Stimulated activated CD8-positive, alpha-beta memory T cell treated with anti-CD3 and anti-CD28 coated beads, Interleukin-7, amount 100 ng/mL, for 4 hours (primary cell): ENCODE measurements at places on chromosomes 4 and X.

DNA sequence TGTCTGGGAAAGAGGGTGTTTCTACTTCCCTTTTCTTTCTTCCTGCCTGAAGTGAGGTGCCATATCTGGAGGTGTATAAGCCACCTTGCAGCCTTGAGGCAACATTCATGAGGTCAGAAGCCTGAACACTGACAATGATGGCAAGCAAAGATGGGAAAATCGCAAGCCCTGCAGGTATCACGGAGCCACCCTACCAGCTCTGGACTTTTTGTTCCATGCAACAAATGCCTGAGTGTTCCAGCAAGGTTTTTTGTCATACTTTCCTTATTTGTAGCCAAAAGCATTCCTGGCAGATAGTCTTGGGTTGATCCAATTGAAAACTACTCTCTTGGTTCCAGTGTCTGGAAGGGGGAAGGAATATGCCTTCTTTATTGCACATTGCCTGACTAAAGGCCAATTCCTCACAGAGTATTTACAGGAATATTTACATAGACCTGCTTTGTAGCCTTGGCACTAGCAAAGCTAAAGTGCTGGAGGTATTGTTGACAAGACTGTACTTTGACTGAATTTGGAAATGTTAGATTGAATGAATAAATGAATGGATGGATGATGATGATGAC lies 14.4 kb upstream of the SOD3 start:
- DNase-seq: no peak

- peak; percentile 41 for DNase-seq
These were observed 404 bp downstream of the PPP2R3B start for GRCh38 chrX:386239-386767.

DNA sequence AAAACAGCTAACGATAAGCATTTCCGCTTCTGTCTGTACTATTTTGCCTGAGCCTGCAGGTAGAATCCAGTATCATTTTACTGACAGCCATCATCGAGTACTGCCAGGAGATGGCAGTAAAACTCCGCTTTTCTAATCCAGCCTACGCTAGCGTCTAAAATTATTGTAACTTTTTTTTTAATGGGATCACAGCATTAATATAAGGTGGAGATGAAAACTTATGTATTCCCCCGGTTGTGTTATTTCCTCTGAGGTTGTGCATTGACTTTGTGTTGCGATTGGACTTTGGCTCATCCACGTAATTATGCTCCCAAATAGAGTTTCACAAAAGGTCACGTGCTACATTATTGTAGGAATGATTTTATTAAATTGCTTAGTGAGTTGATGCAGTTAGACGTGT lies 248.1 kb downstream of the C4orf33 start:
- no peak for DNase-seq

DNA sequence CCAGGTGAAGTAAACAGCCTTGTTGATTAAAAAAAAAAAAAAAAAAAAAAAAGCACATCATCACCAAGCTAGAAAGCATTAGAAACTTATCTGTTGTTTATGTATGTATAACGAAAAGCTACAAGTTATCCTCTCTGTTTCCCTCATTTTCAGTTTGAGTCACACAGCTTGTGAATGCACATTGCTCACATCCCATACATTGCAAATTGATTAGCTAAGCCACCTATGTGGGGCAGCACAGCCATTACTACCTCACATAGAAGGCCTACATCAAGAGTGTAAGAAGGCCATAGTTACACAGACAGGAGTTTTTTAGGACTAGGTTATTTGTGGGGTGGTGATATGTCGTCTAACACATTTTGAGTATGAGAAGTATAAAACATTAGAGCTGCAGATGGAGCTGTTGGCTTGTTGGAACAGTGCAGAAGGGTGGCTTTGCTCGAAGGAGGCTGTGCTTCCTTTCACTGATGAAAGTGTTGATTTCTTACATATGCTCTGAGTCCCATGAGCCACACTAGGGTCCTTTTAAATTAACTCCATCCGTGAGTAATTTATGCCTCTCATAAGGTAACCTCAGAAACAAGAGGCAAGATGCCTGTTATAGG lies 431.6 kb downstream of the GABRG1 start:
- DNase-seq: no peak

- DNase-seq: no peak
These were observed 47.2 kb downstream of the NEIL3 start for GRCh38 chr4:177356921-177357320.

- DNase-seq: no peak
These were observed 103.1 kb upstream of the FAM47B start for GRCh38 chrX:34839451-34839850.

DNA sequence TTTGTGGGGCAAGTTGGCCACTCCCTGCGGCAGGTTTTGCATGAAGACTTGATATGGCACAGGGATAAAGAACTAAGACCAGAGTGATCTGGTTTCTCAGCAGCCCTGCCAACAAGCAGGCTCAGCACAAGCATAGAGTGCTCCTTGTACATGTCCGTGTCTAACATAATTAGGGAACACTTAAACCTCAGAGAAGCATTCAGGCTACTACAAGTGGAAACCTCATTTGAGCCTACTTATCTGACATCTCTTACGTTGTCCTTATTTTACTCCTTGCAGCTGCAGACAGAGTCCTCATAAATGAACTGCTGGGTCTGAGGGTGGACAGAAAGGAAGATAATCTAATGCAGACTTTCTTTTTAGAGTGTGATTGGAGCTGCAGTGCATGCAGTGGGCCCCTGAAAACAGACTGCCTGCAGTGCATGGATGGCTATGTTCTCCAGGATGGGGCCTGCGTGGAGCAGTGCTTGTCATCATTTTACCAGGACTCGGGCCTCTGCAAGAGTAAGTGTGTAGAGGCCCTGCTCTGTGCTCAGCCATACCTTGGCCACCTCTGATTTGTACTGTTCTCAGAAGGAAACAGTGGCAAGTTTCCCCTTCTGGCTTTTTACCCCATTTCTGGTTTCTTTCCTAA lies 179.1 kb upstream of the ANXA3 start:
- no peak for DNase-seq

DNA sequence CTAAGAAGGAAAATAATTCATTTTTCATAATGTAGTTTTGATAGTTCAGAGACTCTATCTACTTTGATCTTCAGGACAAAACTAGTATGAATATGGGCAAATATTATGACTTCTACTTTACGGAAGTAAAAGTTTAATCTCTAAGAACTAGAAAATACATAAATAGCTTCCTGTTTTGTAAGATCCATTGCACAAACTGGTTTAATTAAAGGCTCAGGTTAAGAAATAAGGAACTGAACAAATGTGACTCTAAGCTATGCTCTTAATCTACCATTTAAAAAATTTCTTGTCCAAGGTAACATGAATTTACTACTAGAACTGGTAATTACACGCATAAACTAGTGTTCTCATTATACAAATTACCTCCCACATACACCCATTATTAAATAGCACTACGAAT lies 360.6 kb downstream of the INPP4B start:
- DNase-seq: no peak

DNA sequence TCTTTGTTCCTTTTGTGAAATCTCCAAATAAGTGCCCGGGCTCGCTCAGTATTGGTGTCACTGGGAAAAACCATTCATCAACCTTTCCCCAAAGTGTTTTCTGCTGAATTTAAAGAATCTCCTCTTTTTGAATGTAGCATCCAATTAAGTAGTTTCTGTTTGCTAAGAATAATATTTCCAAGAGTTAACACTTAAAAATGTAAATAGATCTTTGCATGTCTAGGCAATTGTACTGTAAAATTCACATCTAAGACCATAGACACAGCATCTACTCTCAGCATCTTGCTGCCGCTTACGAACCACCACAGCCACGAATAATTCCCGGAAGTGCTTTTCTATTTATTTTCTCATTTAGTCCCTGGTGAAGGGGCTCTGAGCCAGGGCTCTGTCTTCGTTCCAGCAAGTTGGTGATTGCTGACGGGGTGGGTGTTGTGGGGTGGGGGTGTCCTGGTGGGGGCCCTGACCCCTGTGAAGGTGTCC lies 1.4 kb downstream of the NSG1 start:
- DNase-seq: no peak

- DNase-seq: no peak
These were observed 319.0 kb downstream of the DKK2 start for GRCh38 chr4:106717091-106717490.

DNA sequence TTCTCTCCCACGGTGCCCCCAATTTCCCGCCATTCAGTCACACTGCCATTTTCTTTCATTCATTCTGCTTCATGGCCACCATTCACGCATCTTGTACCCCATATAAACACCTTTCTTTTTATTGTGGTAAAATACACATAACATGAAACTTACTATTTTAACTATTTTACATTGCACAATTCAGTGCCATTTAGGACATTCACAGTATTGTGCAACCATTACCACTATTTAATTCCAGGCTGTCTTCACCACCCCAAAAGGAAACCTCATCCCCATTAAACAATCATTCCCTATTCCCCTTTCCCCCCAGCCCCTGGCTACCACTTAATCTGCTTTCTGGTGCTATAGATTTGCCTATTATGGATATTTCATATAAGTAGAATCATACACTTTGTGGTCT lies 15.9 kb downstream of the SPACA5 start:
- no peak for DNase-seq

DNA sequence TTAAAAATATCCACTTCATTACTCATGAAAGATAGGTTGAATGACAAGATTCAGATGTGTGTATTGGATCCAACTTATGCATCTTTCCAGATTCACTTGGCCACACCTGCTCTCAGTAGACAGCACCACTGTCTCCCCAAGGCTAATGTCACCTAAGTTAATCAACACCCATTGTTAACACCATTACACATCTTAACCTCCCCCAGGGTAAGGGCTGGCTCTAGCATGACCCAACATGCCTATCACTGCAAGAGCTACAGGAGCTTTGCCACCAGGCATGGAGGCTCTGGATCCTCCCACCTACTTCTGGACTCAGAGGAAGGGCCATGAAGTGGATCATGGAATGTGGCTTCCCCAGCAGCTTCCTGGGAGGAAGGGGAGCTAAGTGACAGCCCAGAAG lies 32.8 kb upstream of the LSM6 start:
- no peak for DNase-seq

DNA sequence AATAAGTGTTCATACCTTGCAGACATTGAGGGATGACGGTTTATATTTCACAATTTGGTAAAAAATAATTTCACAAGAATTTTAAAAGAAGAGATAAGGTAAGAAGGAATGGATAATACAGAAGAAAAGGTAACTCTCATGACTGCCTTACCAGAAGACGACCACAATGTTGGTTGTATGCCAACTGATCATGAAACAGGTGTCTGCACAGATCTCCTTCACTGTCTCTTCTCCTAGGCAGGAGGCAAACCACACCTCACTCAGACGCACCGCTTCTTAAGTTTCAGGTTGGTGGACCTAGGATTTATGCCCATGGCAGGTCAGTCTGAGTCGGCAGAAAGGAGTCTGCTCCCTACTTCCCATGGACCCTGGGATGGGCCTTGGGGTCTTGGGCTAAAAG lies 177.2 kb downstream of the VSIG4 start:
- DNase-seq: no peak
